ENCODE measurements at places on chromosomes 6 and 20.

DNA sequence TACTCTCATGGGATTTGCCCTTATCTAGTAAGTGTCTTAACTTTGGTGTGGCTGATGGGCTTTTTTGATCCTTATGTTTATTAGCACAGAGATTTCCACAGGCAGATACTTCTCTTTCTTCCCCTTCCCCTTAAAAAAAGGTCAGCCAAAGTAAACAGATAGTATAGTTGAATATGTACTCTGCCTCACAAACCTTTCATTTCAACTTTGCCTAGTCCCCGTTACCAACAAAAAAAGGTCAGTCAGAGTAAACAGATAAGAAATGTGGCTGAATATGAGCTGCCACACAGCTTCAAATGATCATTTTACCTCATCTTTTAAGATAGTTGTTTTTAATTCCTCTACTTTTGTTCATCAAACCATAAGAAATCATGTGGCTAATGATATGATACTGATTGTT lies 34.1 kb upstream of the SLC35D3 start:
- no peak for DNase-seq

DNA sequence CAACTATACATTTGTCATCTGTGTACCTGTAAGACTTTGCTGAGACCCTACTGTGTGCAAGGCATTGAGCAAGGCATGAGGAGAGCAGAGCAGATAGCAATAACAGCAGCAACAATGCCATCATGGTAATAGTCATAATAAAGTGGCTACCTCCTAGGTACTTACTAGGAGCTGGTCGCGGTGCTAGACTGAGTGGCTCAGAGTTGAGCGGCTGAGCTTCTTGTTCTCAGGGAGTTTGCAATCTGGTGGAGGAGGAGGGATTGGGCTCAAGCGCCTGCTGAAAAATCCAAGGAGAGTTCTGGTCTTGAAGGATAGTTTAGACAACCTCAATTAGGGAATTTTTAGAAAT lies 25.3 kb upstream of the CCDC167 start:
- no peak for DNase-seq

- DNase-seq, result no peak
Measured at GRCh38 chr6:10556589-10556988, 35.4 kb downstream of the GCNT2 start.

DNA sequence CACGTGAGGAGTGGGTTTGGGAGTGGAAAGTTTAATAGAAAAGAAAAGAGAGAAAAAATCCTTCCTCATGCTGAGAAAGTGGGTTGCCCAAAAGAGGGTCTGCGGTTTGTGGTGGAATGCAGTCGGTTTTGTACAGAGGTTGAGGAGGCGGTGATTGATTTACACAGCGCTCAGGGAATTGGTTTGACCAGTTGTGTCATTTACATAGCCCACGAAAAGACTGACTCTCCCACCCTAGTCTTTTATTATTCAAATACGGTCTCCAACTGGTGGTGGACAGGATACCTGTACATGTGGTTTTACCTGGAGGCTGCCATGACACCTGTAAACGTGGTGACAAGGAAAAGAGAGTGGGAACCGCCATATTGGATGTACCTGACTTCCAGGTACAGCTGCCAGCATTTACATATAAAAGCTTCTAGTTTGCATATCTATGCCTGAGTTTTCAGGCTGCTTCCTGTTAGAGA lies 42.1 kb downstream of the HLA-DPB1 start:
- DNase-seq, result no peak

DNA sequence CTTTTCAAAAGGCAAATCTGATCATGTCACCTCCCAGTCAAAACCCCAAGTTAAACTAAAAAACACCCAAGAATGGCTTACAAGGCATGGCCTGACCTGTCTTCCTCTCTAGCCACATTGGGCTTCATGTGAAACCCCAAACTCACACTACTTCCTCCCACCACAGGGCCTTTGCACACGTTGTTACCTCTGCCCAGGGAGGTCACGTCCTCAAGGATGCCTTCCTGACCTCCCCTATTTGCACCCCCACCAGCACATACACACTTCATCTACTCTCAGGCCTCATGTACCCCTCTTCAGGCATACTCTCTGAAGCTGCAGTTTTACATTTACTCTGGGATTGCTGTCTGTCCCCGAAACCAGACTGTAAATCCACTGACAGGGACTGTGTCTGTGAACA lies 6.1 kb downstream of the EZR start:
- DNase-seq, result no peak

- no peak for DNase-seq
Measured at GRCh38 chr6:128432394-128432793, 88.0 kb downstream of the PTPRK start.

All from pancreas (tissue), 10 donors.